NCI-H1694 treated with DMSO at 0.1 percent for 48 hours (cell line): ENCODE measurements at places on chromosomes 2 and 18.

GRCh38 chr2:238929242-238930081 is 81.6 kb downstream of the TWIST2 start:
- DNase-seq = no peak

DNA sequence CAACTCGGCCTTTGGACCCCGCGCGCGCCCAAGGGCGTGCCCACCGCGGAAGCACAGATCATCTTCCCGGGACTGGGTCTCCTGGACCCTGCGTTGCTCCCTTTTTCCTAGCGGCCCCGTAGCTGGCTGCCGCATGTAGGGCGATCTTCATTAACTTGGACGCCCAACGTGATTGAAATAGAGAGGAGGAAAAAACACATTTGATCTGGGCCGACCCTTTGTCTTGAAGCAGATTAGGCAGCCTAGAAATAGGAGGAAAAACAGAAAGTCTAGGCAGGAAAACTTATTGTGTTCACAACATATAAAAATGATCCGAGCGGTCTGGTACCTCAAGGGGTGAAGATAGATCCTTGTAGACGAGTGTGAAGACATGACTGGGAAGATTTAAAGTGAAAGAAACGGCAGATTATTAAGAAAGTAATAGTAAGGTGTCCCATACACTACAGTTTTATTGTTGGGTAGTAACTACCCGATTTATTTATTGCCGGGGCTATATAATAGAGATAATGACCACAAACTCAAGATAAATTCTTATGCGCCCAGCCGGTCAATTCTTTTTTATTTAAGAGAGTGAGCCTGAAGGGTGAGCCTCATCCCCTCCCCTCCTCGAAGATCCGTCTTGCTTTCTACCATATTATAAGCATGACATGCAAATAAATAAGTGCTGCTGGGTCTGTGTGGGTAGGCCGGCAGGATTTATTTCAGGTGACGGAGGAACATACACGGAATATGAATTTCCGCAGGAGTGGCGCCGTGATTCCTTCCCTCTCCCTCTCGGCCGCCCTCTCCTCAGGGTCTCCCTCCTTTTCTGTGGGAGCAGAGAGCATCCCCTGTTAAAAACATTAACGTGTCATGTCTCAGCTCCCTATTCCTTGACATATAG is 147.4 kb downstream of the MEIS1 start:
- no peak for DNase-seq

DNA sequence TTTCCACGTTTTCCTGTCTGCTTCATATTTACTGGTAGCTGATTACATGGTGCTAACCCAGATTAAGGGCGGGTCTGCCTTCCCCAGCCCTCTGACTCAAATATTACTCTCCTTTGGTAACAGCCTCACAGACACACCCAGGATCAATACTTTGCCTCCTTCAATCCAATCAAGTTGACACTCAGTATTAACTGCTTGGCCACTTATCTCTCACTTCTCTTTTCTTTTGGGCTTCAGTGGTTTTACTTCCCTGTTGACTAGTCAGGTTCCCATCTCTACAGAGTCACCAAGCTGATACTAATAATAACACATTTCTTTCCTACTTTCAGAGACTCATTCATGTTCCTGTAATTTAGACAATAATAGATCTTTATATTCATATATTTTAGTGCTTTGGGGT is 302.2 kb upstream of the MAP2 start:
- DNase-seq = no peak

DNA sequence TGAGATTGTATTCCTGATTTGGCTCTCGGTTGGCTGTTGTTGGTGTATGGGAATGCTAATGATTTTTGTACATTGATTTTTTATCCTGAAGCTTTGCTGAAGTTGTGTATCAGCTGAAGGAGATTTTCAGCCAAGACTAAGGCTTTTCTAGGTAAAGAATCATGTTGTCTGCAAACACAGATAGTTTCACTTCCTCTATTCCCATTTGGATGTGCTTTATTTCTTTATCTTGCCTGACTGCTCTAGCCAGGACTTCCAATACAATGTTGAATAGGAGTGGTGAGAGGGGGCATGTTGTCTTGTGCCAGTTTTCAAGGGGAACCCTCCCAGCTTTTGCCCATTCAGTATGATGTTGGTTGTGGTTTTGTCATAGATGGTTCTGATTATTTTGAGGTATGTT is 90.4 kb downstream of the CYP26B1 start:
- no peak for DNase-seq

DNA sequence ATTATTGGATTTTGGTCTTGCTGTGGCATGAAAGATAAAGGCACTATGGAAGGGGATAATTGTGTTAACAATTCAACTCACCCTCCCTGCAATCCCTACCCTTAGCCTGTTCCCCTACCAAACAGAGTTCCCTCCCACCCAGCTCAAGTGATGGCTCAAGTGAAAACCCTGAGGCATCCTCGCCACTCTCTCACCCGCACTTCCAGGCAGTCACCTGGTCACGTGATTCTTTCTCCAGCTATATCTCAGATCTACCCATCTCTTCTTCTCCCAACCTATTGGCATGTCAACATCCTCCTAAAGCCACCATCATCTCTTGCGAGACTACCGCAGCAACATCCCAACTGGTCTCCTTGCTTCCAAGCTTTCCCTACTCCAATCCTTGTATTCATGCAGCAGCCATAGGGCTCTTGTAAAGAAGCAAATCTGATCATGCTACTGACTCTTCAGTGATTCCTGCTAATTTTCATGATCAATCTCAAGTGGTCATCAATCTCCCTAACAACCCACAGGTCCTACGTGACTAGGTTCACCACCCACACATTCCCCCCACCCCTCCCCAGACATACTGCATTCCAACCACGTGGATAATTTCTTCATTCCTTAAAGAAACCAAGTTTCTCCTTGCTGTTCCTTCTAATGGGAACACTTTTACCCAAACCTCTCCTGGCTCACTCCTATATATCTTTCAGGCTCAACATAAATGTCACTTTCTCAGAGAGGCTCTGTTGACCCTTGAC is 66.7 kb downstream of the MBD2 start:
- DNase-seq = no peak

DNA sequence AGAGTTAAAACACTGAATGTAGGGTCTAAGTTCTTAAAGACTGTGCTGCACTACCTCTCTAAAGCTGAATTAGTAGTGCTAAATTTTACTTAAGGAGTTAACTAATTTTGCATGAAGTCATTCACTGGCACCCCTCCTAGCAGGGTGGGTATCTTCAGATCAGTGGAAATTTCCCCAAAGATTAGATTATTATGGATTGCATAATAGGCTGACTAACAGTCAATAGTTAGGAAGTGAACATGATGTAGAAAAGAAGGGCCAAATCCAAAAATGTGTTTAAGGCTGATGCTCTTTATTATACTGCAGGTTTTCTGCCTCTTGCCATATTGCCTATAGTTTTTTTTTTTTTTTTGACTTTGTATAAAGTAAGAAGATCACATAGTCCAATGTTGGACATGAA is 5.2 kb downstream of the ZNF638 start:
- no peak for DNase-seq

- DNase-seq = no peak
These were observed 68.9 kb upstream of the BOD1L2 start for GRCh38 chr18:57077786-57078552.

DNA sequence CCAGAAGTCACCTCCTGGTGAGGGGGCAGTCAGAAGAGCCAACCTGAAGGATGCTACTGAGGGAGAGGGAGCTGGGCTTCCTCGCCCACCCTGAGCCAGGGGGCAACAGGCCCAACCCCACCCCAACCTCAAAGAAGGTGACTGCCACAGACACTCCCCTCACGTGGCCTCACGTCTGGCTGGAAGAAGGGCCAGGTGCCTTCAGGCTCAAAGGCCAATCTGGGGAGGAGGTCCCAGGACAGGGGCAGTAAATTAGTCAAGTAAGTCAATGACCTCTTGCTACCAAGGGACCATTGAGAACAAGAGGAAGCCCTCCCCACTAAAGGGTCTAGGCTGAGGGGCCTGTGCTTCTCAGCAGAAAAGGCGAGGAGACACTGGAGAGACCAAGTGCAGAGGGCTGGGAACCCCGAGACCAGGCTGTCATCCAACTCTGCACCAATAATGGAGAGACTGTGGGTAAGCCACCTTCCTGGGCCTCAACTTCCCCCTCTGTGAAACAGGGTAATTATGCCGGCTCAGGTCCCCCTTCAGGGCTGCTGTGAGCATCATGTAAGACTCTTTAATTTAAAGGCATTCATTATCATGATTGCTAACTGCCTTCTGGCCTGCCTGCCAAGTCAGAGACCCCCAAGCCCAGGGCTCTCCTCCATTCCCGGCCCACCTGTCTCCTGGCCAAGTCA is 20.2 kb upstream of the TNS1 start:
- no peak for DNase-seq

GRCh38 chr2:26401739-26402541 is at the start of gene DRC1:
Gene DRC1, plus strand, starts transcription at chr2:26401920. Its CDS starts 70 bp downstream, at chr2:26401990.
- DNase-seq = no peak

DNA sequence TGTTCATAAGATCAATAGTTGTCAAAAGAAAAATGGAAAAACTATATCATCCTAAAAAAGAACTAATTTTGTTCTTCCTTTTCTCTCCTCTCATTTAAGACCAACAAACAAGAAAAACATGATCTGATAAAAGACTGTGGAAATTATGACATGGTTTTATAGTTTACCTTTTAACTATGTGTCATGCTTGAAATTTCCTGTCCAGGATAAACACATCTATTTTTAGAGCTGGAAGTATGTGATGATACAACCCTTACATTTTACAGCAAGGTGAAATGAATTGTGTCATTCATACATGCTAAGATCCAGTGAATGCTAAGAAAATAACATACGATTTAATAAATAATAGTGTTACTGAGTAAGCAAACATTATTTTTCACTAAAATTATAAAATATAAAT is 89.9 kb downstream of the GULP1 start:
- no peak for DNase-seq
